ENCODE measurements at places on chromosomes 2 and 18.

GRCh38 chr18:79789901-79790890 lies 7.5 kb upstream of the KCNG2 start:
- DNase-seq, result no peak

GRCh38 chr18:3177902-3178687 lies 41.7 kb downstream of the MYOM1 start:
- no peak for DNase-seq

- DNase-seq, result no peak
Measured at GRCh38 chr2:33395655-33396249, 80.7 kb upstream of the RASGRP3 start.

DNA sequence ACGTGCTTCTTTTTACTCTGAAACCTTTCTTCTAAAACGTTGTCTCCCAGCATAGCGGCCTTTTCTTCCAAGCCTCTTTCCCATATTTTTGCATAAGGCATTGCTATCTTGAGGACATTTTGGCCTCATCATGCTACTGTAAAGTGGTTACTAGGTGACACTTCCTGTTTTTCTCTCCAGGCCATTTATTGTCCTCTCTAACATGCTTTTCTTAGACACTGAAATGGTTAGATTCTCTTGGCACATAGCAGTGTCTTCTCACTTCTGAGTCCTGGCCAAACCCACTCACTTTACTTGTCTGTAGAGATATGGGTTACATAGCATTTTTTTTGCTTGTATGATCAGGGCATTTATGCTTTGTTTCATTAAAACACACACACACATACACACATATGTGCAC lies 50.1 kb upstream of the KCNH7 start:
- DNase-seq, result no peak

DNA sequence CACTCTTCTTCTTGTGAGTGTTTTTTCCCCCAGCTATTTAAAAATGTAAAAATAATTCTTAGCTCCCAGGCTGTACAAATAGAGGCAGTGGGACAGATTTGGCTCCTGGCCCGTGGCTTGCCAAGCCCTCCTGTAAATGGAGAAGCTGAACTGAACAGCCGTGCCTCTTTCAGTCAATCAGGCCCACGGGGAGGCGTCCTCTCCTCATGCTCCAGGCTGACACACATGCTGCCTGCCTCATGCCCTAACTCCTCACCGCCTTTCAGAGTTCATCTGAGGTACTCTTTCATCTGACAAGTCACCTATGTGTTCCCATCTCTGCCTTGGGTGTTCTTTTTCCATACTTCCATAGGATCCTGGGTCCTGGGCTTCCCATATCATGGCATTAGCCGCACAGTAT lies 58.9 kb downstream of the BMP10 start:
- DNase-seq, result no peak

DNA sequence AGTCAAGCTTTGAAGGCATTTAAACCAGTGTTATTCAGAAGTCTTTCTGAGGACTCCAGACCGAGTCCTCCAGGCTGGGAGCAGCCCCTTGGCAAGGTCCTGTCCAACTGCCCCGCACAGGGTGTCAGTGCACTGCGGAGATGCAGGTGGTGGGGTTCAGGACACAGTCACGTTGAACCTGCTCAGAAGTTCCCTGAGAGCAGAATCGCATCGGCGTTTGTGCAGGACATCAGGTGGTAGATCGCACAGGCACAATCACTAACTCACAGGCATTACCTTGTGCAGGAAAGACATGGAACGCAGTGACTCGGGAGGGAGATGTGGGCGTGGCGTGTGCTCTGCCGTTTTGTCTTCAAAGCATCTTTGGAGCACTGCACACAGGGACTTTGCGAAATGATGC lies 10.4 kb downstream of the COPS9 start:
- DNase-seq, result no peak

GRCh38 chr2:40030456-40030975 lies 251.5 kb upstream of the THUMPD2 start:
- DNase-seq, result no peak

- DNase-seq, result no peak
Measured at GRCh38 chr2:64213532-64214275, 69.5 kb upstream of the PELI1 start.

- DNase-seq, result no peak
Measured at GRCh38 chr2:200471928-200472645, 37.8 kb downstream of the KCTD18 start.

GRCh38 chr2:113012436-113013335 lies 7.4 kb downstream of the IL36A start:
- DNase-seq, result no peak

GRCh38 chr2:177538323-177538722 lies 145.8 kb downstream of the AGPS start:
- DNase-seq, result no peak

DNA sequence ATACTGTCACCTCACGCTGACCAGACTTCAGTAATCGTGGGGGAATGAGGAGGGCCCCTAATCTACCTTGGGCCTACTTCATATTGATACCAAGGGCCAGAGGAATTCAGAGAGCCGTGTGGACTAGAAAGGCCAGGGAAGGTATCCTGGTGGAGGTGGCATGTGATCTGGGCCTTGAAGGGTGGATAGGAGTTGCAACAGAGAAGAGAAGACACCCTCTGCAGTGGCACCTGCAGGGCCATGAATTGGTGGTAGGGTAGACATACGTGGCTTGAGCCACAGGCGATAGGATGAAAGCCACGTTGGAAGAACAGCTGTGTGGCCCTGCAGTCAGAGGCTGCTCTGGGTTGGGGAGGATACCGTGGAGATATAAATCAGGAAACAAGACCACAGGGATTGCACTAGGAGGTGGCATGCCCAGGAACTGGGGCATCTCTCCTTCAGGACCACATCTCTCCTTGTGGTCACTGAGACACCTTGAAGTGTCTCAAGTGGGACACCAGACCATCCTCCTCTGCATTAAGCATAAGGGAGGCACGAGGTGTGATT lies 141.4 kb downstream of the CYP26B1 start:
- DNase-seq, result no peak

DNA sequence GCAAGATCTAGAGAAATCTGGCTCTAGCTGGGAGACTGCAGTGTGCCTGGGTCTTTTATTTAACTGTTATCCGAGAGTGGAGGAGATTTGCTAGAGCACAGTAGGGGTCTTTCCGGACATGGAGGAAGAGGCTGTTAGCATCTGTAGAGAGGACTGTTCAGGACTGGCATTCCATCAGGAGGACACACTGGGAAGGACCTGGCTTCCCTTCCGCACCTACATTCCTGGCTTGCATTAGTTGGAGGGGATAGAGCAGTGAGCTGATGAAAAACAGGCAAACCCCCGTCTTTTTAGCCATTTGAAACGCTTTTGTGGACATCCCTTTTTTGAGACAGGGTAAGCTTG lies 874 bp upstream of the PIEZO2 start:
- DNase-seq, result no peak

DNA sequence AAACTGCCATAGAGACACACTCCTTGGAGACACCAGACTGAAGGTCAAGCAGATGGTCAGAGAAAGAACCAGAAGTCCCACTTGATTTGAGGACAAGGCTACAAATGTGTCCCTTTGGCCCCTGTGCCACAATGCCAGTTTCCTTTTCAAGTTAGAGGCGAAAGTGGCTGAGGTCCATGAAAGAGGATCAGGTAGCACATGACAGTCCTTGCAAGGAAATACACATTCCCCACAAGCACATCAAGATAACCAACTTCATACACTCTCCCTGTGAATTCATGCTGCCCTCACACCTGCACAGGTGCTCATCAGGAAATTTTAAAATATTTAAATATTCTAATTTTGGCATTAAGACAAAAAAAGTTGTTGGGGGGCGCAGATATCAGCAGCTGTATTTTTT lies 218.6 kb downstream of the TCF4 start:
- no peak for DNase-seq

DNA sequence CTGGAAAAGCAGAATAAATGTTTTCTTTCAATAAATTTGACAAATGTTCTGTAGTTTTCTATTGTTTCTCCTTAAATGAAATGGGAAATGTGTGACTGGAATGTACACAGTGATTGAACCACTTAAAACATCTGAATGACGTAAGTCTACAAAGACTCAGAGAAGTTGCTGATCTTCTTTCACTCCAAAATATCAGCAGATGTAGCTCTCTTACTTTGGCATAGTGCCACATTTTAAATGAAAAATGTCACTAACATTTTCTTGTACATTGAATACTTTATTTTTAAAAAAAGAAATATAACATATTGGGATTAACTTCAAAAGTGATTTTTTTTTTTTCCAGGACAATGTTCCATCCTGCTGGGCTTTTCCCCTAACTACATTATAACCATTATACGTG lies 565.6 kb downstream of the TMEM182 start:
- DNase-seq, result no peak

- no peak for DNase-seq
Measured at GRCh38 chr2:46643951-46644350, 164.6 kb downstream of the TMEM247 start.

- no peak for DNase-seq
Measured at GRCh38 chr2:105032476-105032875, 5.4 kb upstream of the MRPS9 start.

DNA sequence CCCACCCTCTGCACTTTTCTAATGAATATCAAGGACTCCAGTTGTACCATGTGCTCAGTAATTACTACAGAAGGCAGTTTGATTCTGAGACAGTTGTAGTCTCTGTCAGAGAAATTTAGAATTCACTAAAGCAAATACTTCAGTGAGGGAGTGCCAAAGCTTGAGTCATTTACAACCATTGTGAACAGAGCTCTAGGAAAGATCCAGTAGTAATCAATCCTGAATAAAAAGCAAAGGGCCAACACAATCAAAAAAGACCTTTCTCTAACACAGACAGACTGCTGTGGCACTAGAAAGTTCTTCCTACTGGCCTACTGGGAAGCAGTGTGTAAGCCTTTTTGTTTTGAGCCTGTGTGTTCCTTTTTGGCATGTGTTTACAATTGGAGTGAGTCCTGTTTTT lies 135.6 kb upstream of the UNC80 start:
- no peak for DNase-seq

DNA sequence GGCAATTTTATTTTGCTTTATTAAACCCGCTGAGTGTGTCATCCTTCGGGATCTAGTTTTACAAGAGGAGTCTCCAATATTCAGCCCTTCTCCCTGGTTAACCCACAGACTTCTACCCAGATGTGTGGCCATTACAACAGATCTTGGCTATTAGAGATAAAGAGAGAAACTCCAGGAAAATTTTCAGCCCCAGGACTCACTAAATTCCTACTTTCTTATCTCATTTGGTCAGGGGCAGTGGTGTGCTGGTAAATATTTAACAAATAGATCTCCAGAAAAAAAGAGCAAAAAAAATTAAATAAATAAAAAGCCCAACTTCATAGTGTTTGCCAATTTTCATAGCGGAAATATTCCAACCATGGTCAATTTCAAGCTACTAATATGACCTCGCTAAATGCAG lies 168.4 kb downstream of the RND3 start:
- DNase-seq, result no peak

GRCh38 chr2:141497272-141497671 lies 633.5 kb downstream of the LRP1B start:
- DNase-seq, result no peak

DNA sequence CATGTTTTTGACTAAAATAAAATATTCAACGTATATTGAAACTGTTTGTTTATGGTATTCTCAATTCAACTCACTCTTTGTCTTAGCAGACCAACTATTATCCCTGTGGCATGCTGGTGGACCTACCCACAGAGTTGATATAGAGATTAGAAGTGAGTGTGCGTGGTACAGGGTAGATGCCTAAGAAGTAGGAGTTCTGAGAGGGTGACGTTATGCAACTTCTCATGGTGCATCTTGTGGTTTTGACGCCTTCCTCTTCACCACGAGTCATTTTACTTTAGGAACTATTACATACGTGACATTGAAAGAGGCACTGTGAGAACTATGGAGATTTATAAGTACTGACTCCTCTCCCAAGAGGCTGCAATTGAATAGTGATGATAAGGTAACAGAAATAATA lies 26.6 kb upstream of the NAPG start:
- no peak for DNase-seq

GRCh38 chr2:156653675-156654074 lies 217.5 kb downstream of the GPD2 start:
- DNase-seq, result no peak

DNA sequence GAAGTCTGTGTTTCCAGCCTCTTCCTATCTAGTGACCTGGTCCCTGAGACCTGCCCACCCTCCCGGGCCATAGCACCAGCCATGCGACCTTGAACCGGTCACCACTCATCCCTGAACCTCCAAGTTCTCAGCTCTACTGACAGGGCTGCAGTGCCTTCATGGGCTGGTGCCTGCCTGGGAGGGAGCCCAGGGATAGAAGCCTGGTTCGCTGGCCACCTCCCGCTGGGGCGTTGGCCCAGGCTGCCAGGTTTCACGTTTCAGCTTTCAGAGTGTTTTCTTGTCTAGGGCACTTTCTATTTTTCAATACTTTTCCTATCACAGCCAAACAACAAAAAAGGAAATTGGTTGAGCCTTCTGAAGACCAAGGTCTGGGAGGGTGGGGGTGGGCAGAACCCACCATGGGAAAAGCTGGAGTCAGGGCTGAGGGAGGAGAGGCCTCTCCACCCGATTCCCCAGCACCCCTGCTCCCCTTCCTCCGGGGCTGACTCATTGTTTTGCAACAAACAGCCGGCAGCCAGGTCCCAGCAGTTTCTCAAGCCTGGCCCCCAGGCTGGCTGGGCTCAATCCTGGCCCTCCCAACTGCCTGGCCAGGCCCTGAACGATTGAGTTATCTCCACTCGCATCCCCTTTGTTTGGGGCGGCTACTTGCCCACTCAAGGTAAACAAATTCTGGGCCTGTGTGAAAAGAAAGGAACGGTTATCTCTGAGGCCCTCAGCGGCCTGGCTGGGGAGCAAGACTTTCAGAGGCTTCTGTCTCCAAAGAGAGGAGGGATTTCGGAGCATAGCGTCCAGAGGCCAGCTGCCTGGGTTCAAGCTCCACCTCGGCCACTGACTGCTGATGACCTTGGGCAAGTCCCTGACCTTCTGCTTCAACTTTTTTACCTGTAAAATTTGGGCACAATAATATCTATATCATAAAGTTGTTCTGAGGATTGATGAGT lies 47.5 kb downstream of the ZFP36L2 start:
- no peak for DNase-seq

- DNase-seq, result no peak
Measured at GRCh38 chr2:210630873-210631560, 74.6 kb downstream of the CPS1 start.

- DNase-seq, result no peak
Measured at GRCh38 chr18:72652990-72653593, 109.0 kb upstream of the CBLN2 start.

All from effector CD8-positive, alpha-beta T cell (primary cell).